ENCODE measurements at places on chromosomes 13 and 19. TPM values are rescaled to one million over a fixed set of nuclear protein-coding genes. Genes with fewer than 3 reads are reported as not detected.

DNA sequence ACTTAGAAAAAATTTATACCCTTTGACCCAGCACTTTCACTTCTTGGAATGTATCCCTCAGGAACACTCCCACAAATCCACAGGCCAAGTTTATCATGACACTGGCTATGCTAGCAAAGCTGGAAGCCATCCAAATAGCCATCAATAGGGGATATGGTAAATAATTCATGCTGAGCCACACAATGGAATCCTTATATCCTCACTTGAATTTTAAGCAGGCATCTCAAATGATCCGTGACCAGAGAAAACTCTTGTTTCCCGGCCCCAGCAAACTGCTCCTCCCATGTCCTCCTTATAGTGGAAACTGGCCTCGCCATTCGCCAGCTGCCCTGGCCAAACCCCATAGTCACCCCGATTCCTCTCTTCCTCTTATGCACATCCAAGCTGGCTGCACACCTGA lies 37.6 kb downstream of the GRIK5 start:
- no peak for DNase-seq

The ZNF528 gene
- 7.9 TPM for total RNA-seq

DNA sequence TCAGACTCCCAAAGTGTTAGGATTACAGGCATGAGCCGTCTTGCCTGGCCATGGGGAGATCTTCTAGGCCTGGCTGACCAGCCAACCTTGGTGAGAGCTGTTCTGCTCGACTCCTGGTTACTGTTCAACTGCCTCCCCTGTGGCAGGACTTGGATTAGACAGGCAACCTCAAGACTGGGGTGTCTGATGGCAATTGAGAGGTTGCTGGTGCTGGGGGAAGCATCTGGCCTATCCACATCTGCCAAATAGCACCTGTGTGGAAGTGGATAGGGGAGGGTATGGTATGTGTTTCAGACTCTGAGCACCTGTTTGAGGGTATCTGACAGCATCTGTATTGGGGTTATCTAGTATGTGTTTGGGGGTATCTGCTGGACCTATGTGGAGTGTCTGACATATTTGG lies 44.7 kb downstream of the ARHGEF18 start:
- peak; percentile 59 for DNase-seq

The C19orf53 gene
- 142 TPM for total RNA-seq

GRCh38 chr13:89920461-89920860 lies 1427.0 kb upstream of the MIR17HG start:
- DNase-seq: no peak

DNA sequence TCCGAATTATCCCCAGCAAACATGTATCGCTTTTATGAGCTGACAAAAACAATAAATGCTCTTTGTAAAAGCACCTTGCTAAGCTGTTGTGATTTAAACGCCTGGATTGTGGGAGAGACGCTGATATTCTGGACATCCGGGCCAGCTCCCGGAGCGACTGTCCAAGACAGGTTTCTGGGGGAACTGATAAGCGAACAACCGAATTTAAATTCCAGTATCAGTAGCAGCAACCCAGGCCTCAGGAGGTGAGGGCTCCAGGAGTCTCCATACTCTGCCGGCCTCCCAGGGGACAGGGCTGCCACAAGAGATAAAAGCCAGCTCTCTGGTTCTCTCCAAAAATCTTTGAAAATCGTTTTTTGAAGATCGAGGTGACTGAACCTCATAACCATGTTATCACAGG lies 50.3 kb upstream of the VSTM2B start:
- DNase-seq: peak; percentile 41

DNA sequence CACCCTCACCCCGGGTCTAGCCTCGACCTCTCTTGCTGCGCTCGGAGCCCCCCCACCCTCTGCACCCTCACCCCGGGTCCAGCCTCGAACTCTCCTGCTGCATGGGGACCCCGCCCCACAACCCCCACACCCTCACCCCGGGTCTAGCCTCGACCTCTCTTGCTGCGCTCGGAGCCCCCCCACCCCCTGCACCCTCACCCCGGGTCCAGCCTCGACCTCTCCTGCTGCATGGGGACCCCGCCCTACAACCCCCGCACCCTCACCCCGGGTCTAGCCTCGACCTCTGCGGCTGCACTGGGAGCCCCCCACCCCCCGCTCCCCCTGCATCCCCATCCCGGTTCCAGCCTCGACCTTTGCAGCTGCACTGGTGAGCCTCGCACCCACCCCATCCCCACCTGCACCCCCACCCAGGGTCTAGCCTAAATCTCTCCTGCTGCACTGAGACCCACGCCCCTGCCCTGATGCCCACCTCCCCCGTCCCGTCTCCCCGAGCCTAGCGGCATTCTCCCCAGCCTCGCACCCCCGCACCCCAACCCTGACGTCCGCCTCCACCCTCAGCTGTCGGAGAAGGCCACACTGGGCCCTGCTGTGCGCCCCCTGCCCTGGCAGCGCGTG lies 1.8 kb downstream of the CFD start:
- no peak for DNase-seq

- DNase-seq: no peak
Observed at GRCh38 chr13:41833201-41833600, 127.7 kb downstream of the VWA8 start.

DNA sequence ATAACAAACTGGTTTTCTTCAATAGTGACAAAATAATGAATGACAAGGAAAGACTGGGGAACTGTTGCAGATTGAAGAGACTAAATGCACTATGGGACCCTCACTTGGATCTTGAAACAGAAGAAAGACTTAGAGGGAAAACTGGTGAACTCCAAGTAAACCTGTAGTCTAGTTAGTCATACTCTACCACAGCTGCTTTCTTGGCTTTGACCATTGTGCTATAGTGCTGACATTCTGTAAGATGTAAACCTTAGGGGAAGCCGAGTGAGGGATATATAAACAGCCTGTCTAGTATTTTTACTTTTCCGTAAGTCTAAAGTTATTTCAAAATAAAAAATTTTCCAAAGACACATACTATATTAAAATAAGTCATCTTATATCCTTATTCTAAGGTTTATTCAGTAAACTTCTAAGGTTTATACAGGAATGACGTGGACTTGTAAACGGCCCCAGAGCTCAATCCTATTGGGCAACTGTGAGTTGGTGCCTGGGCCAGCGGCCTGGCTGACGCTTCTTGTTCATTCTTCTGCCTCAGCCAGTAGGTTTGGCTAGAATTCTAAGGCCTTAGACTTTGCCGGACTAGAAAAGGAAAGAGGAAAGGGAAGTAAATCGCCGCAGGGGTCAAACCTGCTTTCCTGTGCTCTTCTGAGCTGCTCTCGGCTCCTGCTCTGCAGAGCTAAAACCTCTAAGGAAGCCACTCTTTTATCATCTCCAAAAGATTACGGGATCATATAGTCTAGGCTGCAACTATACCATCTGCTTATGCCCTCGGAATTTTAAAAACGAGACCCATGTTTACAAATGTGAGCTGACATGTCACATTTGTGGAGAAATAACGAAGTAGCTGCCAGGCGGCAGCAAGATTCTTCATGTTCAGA lies 33.6 kb upstream of the UBE2L5 start:
- no peak for DNase-seq

DNA sequence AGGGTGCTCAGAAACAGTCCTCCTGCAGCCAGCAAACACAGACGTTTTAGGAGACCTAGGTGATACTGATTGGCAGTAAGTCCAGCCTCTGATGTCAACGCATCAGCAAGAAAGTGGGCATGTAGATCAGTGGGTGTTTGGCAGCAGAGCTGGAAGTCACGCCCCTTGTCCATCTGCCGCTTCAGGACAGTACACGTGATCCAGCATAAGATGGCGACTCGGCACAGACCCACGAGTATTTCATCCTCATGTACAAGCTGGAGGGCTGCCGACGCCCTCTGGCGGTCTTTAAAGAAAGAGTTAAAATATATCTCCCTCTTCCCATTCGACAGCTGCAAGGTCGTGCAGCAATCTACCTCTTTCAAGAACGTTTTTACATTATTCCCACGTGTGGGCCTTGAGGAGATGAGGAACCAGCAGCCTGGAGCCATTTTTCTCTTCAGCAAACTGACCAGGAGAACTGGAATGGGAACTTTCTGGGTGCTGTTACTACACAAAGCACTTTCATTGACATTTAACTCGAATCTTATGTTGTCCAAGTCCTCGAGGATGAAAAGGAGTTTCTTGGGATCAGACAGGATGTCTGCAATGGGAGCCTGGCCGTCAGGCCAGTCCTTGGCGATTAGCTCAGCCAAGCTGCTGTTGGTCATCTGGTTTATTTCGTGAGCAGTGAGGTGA lies 22.3 kb downstream of the NLRP11 start:
- DNase-seq: peak; percentile 60

GRCh38 chr13:67630640-67631039 lies 400.5 kb upstream of the PCDH9 start:
- DNase-seq: no peak

DNA sequence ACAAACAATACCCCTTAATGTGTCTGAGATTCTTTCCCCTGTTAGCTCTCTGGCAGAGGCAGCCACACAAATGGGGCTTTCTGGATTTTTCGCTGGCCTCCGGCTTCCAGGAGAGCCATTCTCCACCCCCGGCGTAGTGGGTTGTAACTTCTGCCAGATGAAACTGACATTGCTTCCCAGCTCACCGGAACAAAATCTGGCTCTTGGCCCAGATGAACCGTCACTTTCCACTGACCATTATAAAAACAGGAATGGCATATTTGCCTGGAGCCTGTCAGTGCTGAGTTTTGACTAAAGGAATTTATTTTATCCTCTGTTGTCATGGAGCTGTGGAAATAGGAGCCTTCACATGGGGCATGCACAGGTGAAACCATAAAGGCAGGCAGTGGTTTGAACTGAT lies 120.6 kb upstream of the GPR12 start:
- DNase-seq: no peak

- no peak for DNase-seq
Observed at GRCh38 chr19:33862981-33863380, 66.3 kb downstream of the KCTD15 start.

DNA sequence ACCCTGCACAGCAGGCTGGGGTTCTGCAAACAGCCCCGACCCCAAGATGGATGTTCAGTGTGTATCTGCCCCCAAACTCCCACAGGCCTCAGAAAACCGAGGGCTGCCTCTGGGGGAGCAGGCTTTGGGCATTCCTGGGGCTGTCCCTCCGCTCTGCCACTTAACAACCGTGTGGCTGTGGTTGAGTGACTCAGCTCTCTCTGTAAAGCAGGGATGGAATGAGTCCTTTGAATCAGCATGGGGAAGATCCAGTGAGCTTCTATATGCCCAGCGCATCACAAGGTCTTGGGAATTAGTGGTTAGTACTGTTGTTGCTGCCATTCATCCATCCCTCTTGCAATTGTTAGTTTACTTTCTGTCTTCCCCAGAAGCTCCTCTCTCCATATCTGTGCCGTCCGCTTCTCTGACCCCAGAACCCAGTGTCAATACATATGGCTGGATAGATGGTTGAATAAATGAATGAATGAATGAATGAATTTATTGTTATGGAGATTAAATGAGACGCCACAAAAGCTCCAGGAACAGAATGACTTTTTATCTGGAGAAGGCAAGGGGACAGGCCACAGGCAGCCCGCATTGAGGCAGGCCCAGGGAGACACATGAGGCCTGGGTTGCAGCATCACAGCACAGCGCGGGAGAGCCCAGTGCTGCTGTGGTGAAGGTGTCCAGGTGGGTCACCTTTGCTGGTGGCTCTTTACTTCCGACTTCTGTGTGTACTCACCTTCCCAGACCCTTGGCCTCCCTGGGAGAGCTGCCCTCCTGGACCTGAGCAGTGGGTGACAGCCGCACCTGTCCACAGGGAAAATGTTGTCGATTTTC lies 89.2 kb downstream of the RGCC start:
- no peak for DNase-seq

DNA sequence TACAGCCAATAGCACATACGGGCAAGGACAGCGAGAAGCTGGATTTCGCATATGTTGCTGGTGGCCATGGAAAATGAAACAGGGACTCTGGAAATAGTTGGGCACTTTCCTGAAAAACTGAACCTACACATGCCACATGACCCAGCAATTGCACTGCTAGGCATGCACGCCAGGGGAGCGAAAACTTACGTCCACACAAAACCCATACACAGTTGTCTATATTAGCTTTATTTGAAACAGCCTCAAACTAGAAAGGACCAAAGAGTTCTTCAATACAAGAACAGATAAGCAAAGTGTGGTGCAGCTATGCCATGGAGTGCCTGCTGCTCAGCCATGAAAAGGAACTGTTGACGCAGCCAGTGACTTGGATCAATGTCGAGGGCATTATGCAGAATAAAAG lies 7.3 kb upstream of the SPACA7 start:
- DNase-seq: no peak

The UNC13A gene
- 0.02 TPM for total RNA-seq

The TTC9B gene
- not detected for total RNA-seq

DNA sequence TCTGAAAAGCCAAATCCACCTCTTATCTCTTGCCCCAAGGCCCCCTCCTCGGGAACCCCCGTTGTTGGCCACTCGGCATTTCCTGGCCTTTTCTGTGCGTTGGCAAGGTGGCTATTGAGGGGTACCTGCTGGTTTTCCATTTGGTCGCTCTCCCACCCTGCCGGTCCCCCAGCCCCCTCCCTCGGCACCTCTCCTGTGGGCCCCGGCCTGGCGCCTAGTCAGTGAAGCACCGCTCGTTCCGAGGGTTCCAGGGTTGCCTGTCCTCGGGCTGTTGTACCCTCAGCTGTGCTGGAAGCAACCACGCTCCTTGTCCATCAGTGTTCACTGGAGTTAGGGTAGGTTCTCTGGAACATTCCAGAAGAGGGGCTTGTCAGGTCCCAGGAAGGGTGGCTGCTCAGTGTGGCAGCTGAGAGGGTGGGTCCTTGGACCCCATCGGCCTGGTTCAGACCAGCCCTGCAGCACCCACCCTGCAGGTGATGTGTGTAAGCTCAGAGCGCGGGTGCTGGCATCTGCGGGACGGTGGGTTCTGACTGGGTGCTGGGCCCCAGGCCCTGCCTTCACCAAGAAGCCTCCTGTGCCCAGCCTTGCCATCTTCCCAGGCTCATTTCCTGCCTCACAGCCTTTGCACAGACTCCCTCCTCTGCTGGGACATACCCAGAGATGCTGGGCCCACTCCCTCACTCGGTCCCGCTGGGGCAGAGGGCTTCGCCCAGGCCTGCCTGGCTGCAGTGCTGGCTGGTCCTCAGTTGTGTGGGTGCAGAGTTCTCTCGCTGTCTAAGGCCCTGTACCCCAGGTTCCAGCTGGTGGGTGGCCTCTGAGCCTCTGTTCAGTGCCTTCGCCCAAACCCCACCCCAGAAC lies 21.3 kb downstream of the NKPD1 start:
- no peak for DNase-seq

GRCh38 chr19:7492558-7492957 lies 3.7 kb upstream of the PEX11G start:
- DNase-seq: no peak

- no peak for DNase-seq
Observed at GRCh38 chr13:112966776-112967175, 2.2 kb upstream of the MCF2L start.

- no peak for DNase-seq
Observed at GRCh38 chr19:30328096-30328495, 44.1 kb upstream of the ZNF536 start.

DNA sequence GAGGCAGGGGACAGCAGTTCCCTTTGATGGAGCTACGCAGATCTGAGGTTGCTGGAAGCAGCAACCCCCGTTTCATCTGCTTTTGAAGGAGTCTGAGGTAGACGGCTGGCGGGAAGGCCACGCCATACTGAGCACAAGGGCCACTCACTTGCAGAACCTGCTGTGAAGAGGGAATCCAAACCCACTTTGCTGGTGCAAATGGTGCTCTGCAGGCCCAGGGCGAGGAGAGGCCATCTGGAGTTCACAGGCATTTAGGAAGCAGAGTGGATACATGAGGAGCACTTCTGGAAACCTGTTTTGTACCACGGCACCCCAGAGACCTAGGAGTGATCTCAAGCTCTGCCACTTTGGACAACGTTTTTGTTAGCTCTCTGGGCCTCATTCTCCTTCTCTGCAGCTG lies 227.8 kb downstream of the UQCRFS1 start:
- no peak for DNase-seq

- DNase-seq: no peak
Observed at GRCh38 chr13:28031896-28032288, 43.4 kb upstream of the URAD start.

The ZNF665 gene
- total RNA-seq: 2.3 TPM

The KIR2DL3 gene
- total RNA-seq: 0.12 TPM
